ENCODE measurements at places on chromosomes 12 and 14. TPM values are rescaled to one million over a fixed set of nuclear protein-coding genes. Genes with fewer than 3 reads are reported as not detected.

The IL23A gene
- 3.2 TPM for total RNA-seq

The SLC17A8 gene
- not detected for total RNA-seq

The TCL1B gene
- 5.5 TPM for total RNA-seq

The TIMM9 gene
- total RNA-seq = 101 TPM
